Hepatocyte (in vitro differentiated cells): ENCODE measurements at places on chromosomes 11 and 22. TPM values are rescaled to one million over a fixed set of nuclear protein-coding genes. Genes with fewer than 3 reads are reported as not detected.

DNA sequence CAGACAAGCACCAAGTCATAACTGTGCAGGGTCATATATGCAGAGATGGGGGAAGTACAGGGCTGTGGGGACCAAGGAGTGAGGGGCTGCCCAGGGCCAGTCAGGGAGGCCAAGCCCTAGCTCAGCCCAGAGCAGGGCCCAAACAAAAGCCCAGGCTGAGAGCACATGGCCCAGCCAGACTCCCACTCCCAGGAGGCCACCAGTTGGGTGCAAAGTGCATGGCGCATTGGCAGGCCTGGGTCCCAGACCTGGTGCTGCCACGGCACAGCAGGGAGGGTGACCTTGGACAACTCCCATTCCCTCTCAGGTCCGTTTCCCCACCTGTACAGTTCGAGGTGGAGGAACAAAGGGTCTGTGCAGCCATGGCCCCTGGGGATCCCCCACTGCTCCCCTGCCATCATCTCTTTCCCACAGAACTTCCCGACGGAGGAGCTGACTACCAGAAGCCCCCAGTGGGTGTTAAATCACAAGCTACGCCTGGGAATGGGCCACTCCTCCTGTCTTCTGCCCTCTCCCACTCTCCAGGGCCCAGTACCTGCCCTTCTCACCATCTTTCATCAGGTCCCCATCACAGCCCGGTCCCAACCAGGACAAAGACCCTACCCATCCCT, 608 bp downstream of the NIPSNAP1 start:
- H3K27me3 ChIP-seq = no peaks in the 10 kb centered on the region
- H3K27ac ChIP-seq = peak overlapping the region; percentile 92
- H3K4me1 ChIP-seq = peaks cover 5% of the 10 kb centered on the region

GRCh38 chr11:84345597-84345996, 1059.4 kb upstream of the CCDC90B start:
- no peaks in the 10 kb centered on the region for H3K36me3 ChIP-seq
- no peak overlapping the region for H3K27ac ChIP-seq

DNA sequence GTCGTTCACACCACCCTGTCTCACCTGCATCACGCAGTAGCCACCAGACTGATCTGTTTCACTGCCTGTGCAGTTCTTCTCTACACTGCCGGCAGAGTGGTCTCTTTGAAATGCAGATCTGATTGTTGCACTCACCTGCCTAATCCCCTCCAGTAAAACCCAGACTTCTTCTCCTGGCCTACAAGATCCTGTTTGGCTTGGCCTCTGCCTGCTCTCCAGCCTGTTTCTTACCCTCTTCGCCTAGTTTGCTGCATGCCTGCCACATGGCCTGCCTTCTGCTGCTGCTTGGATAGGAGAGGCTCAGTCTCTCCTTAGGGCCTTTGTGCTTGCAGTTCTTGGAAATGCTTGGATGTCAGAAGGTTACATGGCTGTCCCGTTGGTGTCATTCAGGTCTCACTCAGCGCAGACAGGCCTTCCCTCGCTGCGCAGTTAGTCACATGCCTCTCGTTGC, 42.0 kb downstream of the PACS1 start:
- no peaks in the 10 kb centered on the region for H3K36me3 ChIP-seq
- H3K27ac ChIP-seq = peak overlapping the region; percentile 59
- no peak for DNase-seq
- no peak overlapping the region for H3K4me3 ChIP-seq

- no peak for DNase-seq
- H3K27ac ChIP-seq = no peak overlapping the region
- H3K27me3 ChIP-seq = no peaks in the 10 kb centered on the region
- no peak overlapping the region for H3K4me3 ChIP-seq
- H3K4me1 ChIP-seq = peaks cover 21% of the 10 kb centered on the region
- no peaks in the 10 kb centered on the region for H3K36me3 ChIP-seq
Observed at GRCh38 chr11:45809456-45810395, 4.8 kb downstream of the SLC35C1 start.

DNA sequence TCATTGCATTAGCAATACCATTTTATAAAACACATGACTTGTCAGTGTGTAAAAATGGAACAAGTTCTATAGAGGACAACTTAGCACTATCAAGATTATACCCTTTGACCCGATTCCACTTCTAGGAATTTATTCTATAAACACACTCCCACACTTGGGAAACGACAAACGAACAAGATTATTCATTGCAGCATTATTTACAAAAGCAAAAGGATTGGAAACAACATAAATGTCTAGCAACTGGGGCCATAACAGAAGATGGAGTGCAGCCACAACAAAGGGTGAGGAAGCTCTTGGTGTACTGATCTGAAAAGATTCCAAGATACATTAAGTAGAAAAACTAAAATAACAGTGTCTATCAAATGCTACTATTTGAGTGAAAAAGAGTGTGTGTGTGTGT, 2.3 kb upstream of the IRAG1 start:
- H3K4me1 ChIP-seq = no peaks in the 10 kb centered on the region
- H3K27me3 ChIP-seq = no peaks in the 10 kb centered on the region
- no peak for DNase-seq
- H3K4me3 ChIP-seq = no peak overlapping the region
- no peak overlapping the region for H3K27ac ChIP-seq
- no peaks in the 10 kb centered on the region for H3K36me3 ChIP-seq

GRCh38 chr11:17381156-17381555, 7.3 kb downstream of the KCNJ11 start:
- no peaks in the 10 kb centered on the region for H3K4me1 ChIP-seq
- no peak overlapping the region for H3K27ac ChIP-seq
- no peak overlapping the region for H3K4me3 ChIP-seq
- H3K27me3 ChIP-seq = no peaks in the 10 kb centered on the region
- no peaks in the 10 kb centered on the region for H3K36me3 ChIP-seq
- no peak for DNase-seq

- peaks cover 11% of the 10 kb centered on the region for H3K4me1 ChIP-seq
- H3K36me3 ChIP-seq = no peaks in the 10 kb centered on the region
- no peak for DNase-seq
- no peak overlapping the region for H3K27ac ChIP-seq
Observed at GRCh38 chr11:76831686-76832310, 28.9 kb upstream of the ACER3 start.

- no peak overlapping the region for H3K4me3 ChIP-seq
- H3K27ac ChIP-seq = no peak overlapping the region
- no peaks in the 10 kb centered on the region for H3K4me1 ChIP-seq
Observed at GRCh38 chr11:69525516-69526452, 44.3 kb downstream of the LINC01488 start.

DNA sequence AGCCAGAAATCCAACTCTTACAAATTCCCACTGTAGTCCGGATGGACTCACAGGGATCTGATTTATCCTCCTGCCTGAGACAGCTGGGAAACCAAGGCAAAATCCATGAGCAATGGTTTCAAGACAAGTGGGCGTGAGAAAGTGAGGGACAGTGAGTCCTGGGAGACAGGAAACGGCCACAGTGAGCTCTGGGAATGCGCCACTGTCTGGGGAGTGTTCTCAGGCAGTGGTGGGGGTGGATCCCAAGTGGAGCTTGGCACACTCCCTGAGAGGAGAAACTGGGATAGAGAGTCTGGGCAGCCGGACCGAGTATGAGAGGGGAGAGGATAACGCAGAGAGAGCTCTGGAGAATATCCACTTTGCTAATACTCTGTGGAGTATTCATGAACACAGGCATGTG, 9.8 kb downstream of the IL17REL start:
- H3K27ac ChIP-seq = no peak overlapping the region
- no peaks in the 10 kb centered on the region for H3K36me3 ChIP-seq
- peaks cover 5% of the 10 kb centered on the region for H3K4me1 ChIP-seq

- no peak overlapping the region for H3K27ac ChIP-seq
- H3K4me3 ChIP-seq = no peak overlapping the region
- DNase-seq = peak; percentile 88
- no peaks in the 10 kb centered on the region for H3K4me1 ChIP-seq
- H3K36me3 ChIP-seq = no peaks in the 10 kb centered on the region
Observed at GRCh38 chr22:41532908-41533825, 11.1 kb downstream of the POLR3H start.

DNA sequence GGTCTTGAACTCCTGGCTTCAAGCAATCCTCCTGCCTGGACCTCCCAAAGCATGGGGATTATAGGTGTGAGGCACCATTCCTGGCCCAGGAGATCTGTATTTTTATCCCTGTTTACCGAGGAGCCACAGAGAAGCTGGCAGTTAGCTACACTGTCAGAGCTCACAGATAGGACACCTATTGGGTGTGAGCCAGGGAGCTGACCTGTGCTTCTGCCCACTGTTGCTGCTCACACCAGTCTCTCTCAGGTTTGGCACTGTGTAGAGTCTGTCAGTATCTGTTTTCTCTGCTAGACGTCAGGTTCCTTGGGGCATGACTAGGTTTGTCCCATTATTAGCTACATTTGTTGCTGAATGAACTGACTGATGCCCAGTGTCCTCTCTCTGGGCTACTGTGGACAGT, 17.5 kb downstream of the PPP6R2 start:
- H3K4me3 ChIP-seq = no peak overlapping the region
- no peaks in the 10 kb centered on the region for H3K36me3 ChIP-seq
- no peak overlapping the region for H3K27ac ChIP-seq
- no peaks in the 10 kb centered on the region for H3K4me1 ChIP-seq
- no peaks in the 10 kb centered on the region for H3K27me3 ChIP-seq

GRCh38 chr11:23990346-23991164, 506.3 kb upstream of the LUZP2 start:
- H3K27me3 ChIP-seq = no peaks in the 10 kb centered on the region
- no peaks in the 10 kb centered on the region for H3K4me1 ChIP-seq
- no peak overlapping the region for H3K4me3 ChIP-seq
- no peaks in the 10 kb centered on the region for H3K36me3 ChIP-seq

GRCh38 chr11:85182441-85183387, 444.4 kb downstream of the DLG2 start:
- H3K27me3 ChIP-seq = no peaks in the 10 kb centered on the region
- no peaks in the 10 kb centered on the region for H3K36me3 ChIP-seq
- H3K4me3 ChIP-seq = no peak overlapping the region
- H3K27ac ChIP-seq = no peak overlapping the region
- no peaks in the 10 kb centered on the region for H3K4me1 ChIP-seq

- DNase-seq = no peak
- no peak overlapping the region for H3K4me3 ChIP-seq
- no peaks in the 10 kb centered on the region for H3K4me1 ChIP-seq
- no peak overlapping the region for H3K27ac ChIP-seq
Observed at GRCh38 chr11:134164490-134165370, 59.0 kb downstream of the NCAPD3 start.

DNA sequence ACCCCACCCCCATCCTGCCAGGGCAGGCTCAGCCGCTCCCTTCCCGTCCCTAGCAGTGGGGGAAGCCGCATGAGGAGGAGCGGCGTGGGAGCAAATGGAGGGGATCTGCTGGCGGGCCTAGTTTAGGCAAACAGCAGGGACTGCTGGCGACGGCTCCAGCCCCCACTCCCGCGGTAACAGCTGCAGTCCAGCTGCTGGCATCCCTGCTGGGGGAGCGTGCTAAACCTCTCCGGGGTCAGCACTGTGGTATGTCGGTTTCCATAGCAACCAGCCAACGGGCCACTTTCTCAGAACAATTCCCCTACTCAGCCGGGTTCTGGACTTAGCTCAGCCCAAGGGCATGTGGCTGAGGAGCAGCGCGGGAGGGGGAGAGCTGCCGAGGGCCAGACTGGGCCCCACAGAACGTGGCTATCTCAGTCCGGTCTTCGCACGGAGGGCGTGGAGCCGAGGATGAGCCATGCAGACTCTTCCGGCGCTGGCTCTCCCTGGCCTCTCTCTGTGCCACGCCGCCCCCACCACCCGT, 98.8 kb downstream of the PKNOX2 start:
- H3K4me3 ChIP-seq = no peak overlapping the region
- H3K27ac ChIP-seq = peak overlapping the region; percentile 93
- peaks cover 24% of the 10 kb centered on the region for H3K4me1 ChIP-seq

GRCh38 chr11:32015427-32015826, 75.4 kb upstream of the RCN1 start:
- no peak overlapping the region for H3K27ac ChIP-seq
- H3K27me3 ChIP-seq = peaks cover 29% of the 10 kb centered on the region
- no peaks in the 10 kb centered on the region for H3K36me3 ChIP-seq
- H3K4me3 ChIP-seq = no peak overlapping the region

GRCh38 chr22:46044621-46045458, 67.9 kb upstream of the WNT7B start:
- no peaks in the 10 kb centered on the region for H3K36me3 ChIP-seq
- no peaks in the 10 kb centered on the region for H3K27me3 ChIP-seq
- H3K27ac ChIP-seq = peak overlapping the region; percentile 51
- H3K4me1 ChIP-seq = peaks cover 7% of the 10 kb centered on the region
- H3K4me3 ChIP-seq = peak overlapping the region; percentile 19
- DNase-seq = peak; percentile 57

DNA sequence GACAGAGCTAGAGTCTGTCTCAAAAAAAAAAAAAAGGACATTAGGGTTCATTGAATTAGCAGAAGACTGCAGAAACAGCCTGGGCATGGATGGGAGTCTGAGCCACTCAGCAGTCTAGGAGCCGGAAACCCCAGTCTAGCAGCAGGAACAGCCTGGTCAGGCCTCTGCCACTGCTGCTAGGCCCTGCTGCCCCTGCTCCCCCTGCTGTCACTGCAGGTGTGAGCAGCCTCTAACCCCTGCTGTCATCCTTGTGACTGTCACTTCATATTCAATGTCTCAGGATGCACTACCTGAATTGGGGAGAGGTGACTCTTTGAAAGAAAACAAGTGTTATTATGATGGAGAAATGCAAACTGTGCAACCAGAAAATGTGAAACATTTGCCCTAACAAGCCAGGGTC, 7.0 kb upstream of the DDX17 start:
- no peaks in the 10 kb centered on the region for H3K4me1 ChIP-seq
- no peak overlapping the region for H3K27ac ChIP-seq
- no peak overlapping the region for H3K4me3 ChIP-seq
- no peaks in the 10 kb centered on the region for H3K27me3 ChIP-seq
- no peaks in the 10 kb centered on the region for H3K36me3 ChIP-seq
- DNase-seq = peak; percentile 36

GRCh38 chr22:36790648-36791047, 14.7 kb upstream of the IFT27 start:
- H3K27ac ChIP-seq = no peak overlapping the region
- peaks cover 29% of the 10 kb centered on the region for H3K27me3 ChIP-seq
- H3K4me1 ChIP-seq = no peaks in the 10 kb centered on the region
- DNase-seq = no peak

Gene CRY2
- total RNA-seq = 21.3 and 27.6 TPM in 2 replicates

Gene KRTAP5-9
- total RNA-seq = 0.23 TPM in 1 of 2 replicates, not detected in the other

Gene MRGPRE
- total RNA-seq = not detected in 2 replicates

Gene NXPE2
- total RNA-seq = 0.07 and 0.52 TPM in 2 replicates

Gene P2RY6
- 2.6 and 2.9 TPM in 2 replicates for total RNA-seq

Gene JRKL
- 8.4 and 9.5 TPM in 2 replicates for total RNA-seq

Gene NCF4
- 0.37 and 1.5 TPM in 2 replicates for total RNA-seq

Gene SNAP29
- 14.5 and 15.7 TPM in 2 replicates for total RNA-seq

Gene HARBI1
- 4.5 and 6.5 TPM in 2 replicates for total RNA-seq

Gene CWF19L2
- total RNA-seq = 14.0 and 14.1 TPM in 2 replicates

Gene TTC36
- total RNA-seq = 1.9 and 4.9 TPM in 2 replicates

Gene ZBTB16
- 21.0 and 30.1 TPM in 2 replicates for total RNA-seq
